Midbrain (tissue), 1 donor: ENCODE measurements at places on chromosomes 7 and 10.
A peak's percentile ranks its signal among the peaks of the same experiment; 100 is the strongest.

DNA sequence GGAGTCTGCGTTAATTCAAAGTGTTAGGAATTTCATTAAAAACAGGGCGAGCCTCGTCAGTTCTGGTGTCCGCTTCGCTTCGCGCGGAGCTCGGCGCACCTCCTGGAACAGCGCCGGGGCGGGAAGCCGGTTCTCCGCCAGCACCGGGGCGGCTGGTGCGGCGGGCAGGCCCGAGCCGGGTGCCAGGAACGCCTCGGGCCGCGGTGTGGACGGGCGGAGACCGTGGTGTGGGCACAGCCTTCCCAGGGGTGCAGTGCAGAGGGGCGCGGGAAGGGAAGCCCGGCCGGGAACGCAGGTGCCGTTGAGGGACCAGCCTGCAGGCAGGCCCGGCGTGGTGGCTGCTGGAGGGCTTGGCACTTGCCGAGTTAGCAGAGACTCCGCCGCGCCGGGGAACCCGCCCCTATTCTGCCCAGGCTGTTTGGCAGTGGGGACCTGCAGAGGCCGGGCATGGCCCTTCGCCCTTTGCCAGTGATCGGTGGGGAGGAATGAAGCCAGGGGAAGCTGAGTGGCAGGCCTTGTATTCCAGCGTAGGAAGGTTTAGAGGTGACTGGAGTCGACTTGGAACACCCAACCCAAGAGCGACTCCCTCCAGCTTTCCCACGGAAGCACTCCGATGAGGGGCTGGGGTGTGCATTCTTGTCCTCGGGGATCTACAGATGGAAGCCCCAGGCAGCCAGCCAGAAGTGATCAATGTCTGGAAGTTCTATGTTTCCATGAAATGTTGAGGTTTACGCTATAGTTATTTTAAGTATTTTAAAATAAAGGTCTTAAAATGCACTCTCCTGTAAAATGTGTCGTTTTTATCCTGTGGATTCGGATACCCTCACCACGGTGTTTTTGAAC, 945 bp upstream of the RHEB start:
- peak; percentile 32 for DNase-seq

GRCh38 chr10:132876131-132876860, 66.1 kb downstream of the CFAP46 start:
- DNase-seq = no peak

- no peak for DNase-seq
Observed at GRCh38 chr7:44776211-44776610, 20.3 kb upstream of the PPIA start.

DNA sequence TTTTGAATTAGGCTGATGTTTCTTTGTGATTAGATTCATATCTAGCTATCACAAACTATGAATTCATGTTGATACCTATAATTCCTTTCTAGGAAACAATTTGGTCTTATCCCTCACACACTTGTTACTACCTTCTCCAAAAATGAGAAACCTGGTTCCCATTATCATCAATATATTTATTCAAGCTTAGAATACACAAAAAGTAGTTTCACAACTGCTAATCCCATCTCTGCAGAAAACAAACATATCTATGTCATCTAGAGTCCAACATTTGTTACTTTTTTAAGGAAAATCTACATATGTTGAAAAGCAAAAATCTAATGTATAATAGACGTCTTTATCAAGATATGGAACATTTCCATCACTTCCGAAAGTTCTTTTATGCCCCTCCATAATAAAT, 110.4 kb downstream of the MICU1 start:
- DNase-seq = no peak

DNA sequence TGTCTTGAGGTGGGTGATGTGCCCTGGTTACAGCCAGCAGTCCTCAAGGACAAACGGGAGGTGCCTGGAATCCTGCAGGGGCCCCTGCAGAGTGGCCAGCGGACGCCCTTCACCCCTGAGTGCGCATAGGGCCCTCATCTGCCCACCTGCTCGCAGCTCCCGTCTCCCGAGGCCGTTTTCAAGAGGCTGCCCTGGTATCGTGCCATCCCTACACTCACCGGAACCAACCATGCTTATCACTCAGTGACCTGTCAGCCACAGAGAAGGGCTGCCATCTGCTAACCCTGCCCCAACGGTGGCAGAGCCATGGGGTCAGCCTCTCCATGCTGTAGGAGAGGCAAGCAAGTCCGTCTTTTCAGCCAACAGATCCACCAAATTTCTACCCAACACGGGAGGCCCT, 122.0 kb downstream of the FAM53B start:
- DNase-seq = no peak

DNA sequence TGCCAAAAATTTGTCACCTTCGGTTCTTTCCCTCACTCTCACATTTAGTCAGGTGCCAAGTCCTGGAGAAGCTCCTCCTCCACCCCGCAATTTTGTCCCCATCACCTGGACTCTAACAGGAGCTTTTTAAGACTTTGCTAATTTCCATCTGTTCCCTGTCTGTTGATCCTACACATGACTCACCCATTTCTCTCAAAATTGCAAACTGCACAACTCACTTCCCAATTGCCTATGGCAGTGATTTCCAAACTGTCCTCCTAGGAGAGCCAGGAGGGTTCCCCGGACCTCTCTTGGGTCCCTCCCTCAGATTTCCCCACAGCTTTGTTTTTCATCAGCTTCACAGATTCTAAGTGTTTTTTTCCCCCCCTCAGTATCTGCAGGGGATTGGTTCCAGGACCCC, 120.3 kb downstream of the WNT2 start:
- no peak for DNase-seq

- DNase-seq = no peak
Observed at GRCh38 chr10:126397640-126398382, 9.5 kb upstream of the ADAM12 start.

DNA sequence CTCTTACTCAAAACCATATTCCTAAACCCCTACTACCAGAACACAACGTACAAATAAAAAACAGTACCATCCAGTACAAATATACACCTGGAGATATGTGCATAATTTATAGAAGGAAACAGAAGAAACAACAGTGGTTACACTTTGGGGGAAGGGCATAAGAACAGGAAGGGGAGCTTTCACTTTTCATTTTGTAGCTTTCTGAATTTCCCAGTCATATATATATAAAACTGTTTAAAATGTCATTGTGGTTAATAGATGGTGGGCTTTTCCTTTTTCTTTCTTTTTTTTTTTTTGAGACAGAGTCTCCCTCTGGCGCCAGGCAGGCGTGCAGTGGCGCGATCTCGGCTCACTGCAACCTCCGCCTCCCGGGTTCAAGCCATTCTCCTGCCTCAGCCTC, 47.2 kb downstream of the MALSU1 start:
- DNase-seq = no peak

- DNase-seq = peak; percentile 30
Observed at GRCh38 chr10:28722065-28722803, 44.9 kb downstream of the BAMBI start.

- DNase-seq = no peak
Observed at GRCh38 chr10:63584725-63585035, 63.5 kb downstream of the REEP3 start.

- no peak for DNase-seq
Observed at GRCh38 chr7:112504093-112504695, 23.4 kb downstream of the LSMEM1 start.

- DNase-seq = no peak
Observed at GRCh38 chr10:109432281-109432680, 491.0 kb downstream of the XPNPEP1 start.

DNA sequence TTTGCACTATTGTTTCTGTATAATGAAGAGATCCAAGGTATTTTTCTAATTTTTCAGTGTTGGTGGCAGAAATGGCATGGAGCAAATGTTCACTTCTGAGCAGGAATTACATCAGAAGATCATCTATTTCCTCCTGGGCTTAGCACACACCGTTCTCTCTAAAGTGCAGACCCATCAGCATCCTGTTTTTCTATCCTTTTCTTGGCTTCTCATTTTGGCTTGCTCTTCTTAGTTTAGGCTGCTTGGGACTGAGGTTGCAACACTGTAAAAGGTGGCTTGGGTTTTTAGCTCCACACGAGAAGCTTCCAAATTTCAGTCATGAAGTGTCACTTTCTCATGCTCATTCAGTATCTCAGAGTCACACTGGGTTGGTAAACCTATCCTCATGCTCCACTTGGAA, 79.9 kb upstream of the SMIM30 start:
- DNase-seq = no peak

DNA sequence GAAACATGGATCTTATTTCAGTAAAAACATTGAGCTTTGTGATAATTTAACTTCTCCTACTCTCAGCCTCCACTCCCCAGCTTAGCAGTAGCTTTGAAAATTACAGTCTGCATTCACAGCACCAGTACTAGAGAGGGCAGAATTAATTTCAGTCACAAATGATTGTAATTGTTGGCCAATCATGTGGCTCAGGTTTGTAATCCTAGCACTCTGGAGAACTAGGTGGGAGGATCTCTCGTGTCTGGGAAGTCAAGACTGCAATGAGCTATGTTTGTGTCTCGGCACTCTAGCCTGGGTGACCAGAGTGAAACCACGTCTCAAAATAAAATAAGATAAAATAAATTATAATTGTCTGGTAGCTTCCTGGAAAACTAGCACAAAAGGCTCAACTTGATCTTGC, 620.9 kb downstream of the TNS3 start:
- DNase-seq = no peak

DNA sequence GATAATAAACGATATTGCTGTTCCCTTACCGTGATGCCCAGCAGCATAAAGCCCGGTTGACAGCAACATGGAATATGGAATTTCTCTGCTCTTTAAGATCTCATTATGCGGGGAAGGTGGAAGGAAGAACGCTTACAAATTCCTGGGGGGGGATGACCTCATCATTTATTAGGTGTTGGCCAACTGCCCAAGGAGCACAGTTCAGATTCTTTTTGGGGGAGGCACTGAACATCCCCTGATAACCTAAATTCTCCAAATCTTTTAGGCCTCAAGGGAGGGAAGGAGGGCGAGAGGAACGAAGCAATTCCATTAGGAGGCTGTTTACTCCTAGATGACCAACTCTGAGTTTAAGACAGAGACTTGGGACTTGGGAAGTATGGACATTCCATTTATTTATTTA, 5.2 kb upstream of the COL26A1 start:
- no peak for DNase-seq
